Naive thymus-derived CD8-positive, alpha-beta T cell (primary cell): ENCODE measurements at places on chromosomes 1 and 21.

DNA sequence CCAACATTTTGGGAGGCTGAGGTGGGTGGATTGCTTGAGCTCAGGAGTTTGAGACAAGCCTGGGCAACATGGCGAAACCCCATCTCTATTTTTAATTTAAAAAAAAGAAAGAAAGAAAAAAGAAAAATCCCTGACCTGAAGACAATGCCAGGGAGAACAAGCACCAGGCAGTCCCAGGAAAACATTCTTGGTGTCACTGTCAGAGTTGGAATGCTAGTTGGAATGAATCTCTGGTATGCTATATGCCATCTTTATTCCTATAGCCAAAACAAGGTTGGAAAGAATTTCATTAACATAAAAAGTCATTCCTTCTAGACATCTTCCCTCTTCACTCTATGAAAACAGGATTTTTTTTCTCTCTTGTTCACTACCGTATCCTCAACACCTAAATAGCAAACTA lies 2.8 kb downstream of the DNAJC8 start:
- DNase-seq: no peak

GRCh38 chr1:246320286-246320685 lies 186.8 kb downstream of the SMYD3 start:
- no peak for DNase-seq

GRCh38 chr1:223759273-223759672 lies 46.9 kb downstream of the CAPN2 start:
- no peak for DNase-seq

DNA sequence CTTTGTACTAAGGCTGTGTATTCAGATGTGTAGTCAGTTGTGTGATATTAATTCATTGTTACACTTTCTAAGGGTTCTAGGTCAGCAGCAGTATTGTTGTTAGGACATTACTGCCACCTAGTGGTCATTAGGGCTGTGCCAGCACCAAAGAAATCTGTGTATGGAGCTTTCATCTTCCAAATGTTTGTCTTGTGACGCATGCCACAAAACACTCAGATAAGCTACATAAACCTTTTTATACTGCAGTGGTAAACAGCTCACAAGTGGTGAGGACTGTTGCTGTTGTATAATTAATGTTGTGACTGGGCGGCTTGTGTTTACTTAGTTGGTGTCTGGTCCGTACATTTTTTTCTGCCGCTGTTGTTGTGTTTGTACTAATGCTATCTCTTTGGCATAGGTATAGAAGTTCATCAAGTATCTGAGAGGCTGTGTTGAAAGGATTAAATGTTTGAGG lies 51.7 kb downstream of the S1PR1 start:
- peak; percentile 54 for DNase-seq

DNA sequence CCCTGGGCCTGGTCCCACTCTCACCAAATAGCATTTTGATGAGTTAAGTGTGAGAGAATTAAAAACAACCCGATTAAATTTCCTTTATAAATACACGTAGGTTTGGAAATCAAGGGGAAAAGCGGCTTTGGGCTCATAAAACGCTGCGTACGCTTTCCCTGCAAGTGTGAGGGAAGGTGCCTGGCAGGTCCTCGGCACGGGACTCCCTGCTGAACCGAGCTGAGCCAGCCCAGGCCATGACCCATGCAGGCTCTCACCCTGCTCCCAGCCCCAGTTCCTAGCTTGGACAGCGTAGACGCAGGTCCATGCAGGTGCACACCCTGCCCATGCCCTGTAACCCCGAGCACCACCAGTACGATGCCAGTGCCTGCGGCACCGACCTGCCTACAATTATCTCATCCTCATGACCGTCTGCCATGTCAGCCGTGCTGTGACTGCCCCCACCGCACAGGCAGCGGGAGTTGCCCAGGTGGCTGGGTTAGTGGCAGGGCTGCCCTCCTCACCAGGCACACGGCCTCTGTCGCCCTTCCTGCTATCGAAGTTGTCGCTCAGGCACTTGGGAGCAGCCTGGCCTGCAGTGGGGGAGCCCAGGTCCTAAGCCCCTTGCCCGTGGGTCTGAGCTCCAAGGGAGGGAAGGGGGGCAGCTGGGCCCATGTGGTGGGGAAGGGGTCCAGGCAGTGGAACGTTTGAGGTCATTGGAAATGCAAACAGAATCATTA lies 41.0 kb upstream of the ACTRT2 start:
- DNase-seq: peak; percentile 7

DNA sequence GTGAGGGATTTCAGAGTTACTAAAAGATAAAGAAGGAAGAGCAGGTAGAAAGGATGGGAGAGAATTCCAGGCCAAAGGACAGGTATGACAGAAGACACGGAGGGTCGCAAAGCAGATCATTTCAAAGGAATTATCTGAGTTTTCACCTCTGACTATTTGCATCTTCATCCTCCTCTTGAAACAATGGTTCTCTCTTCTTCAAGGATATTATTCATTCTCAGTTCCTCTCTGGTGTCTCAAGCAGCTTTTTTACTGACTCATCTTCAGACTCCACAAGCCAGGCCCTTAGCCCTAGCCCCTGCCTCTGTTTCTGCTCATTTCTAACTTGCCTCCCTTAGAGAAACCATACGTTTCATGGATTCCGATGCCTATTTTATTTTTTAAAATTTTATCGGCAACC lies 15.0 kb downstream of the DDX59 start:
- no peak for DNase-seq

DNA sequence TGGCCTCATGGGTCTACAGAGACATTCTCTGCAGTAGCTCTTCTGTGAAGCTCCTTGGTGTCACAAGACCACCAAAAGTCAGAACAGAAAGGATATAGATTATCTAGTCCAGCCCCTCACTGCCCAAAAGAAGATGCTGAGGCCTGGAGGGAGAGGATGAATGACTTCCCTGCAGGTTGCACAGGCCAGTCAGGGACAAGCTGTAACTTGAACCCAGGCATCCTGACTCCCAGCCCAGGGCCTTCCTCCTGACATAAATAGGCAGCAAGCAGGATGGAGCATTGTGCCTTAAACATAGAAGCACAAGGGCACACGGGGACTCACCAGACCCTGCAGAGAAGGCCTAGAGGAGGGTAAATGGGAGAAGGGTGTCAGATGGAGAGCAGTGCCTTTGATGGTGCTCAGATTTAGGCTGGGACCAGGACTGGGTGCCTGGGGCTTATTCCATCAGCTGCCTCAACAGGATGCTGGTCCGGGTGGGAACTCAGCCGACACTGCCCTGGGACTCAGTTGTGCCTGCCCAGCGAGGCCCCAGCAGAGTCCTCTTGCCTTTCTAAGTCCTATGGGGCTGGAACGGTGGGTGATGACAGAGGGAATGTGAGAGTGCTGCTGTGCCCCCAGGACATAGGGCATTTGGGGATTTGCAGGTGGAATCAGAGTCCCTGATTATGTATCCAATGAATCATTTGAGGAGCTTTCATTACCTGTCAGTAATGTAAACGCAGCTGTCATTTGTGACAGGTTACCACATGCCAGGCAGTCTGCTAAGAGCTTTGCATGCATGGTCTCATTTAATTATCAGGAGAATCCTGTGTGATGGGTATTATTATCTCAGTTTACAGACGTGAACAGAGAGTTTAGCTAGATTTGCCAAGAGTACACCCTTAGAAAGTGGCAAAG lies 13.2 kb downstream of the S100A7A start:
- no peak for DNase-seq

GRCh38 chr1:238458899-238459298 lies 568.2 kb upstream of the ZP4 start:
- DNase-seq: no peak

DNA sequence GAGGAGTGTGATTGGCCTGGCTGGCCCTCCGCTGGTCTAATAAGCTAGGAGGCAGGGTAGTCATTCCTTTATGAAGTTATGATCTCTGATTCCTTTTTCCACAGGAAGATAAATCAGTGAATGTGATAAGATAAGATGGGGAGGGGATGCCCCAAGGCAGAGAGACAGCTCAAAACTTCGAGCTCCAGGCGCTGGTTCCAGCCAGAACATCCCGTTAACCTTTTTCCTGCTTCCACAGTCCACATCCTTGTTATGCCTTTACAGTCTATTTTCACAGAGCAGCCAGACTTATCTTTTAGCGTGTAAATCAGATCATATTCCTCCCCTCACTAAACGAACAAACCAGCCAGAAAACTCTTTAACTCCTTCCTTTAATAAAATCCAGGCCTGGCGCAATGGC lies 38.5 kb upstream of the BMP8B start:
- no peak for DNase-seq

GRCh38 chr1:87052961-87053360 lies 138.5 kb downstream of the HS2ST1 start:
- no peak for DNase-seq

DNA sequence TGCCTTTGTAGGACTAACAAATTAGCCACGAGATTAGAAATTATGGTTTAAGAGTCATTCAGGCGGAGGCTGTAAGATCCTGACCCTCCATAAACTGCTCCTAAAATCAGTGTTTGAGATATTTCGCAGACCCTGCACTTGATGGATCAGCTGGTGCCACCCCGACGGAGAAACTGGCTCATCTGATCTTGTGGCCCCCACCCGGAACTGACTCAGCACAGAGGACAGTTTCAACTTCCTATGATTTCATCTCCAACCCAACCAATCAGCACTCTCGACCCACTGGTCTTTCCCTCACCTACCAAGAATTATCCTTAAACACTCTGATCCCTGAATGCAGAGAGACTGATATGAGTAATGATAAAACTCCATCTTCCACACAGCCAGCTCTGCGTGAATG lies 3.7 kb upstream of the JAM2 start:
- DNase-seq: no peak

- no peak for DNase-seq
Measured at GRCh38 chr1:200228081-200228480, 181.8 kb downstream of the ZNF281 start.

GRCh38 chr1:203210988-203211387 lies 18.5 kb downstream of the CHIT1 start:
- no peak for DNase-seq

DNA sequence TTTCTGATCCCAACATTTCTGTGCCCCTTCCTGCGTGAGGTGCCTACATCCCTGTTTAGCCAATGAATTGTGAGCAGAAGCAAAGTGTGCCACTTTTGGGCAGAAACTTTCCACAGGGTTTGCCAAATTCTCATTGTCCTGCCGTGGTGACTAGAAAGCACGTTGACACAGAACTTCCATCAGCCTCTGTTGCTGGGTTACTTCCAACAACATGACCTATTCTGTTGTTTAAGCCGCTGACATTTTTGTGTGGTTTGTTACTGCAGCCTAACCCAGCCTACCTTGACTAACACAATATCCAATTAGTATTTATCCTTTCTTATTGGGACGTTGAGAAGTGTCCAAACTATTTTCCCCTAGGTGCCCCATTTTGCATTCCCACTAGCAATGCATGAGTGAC lies 136.8 kb downstream of the URB2 start:
- DNase-seq: no peak

- no peak for DNase-seq
Measured at GRCh38 chr21:39094847-39095579, 88.2 kb downstream of the PSMG1 start.

DNA sequence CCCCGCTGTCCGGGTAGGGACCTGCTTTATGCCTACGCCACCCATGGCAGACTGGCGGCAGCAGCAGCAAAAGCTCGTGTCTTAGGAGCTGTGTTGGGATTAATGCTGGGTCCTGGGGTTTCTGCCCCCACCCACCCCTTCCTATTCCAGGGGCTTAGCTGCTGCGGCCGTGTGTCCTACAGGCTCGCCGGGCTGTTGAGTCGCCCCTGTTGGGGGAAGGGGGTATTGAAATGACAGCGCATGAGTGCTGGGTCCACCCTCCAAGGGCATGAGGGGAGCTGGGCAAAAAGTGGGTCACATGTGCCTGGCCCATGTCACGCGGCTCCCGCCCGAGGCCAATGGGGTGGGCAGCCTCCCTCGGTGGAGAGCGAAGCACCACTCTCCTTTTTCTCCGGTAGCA lies 118.3 kb upstream of the COL6A1 start:
- DNase-seq: no peak

DNA sequence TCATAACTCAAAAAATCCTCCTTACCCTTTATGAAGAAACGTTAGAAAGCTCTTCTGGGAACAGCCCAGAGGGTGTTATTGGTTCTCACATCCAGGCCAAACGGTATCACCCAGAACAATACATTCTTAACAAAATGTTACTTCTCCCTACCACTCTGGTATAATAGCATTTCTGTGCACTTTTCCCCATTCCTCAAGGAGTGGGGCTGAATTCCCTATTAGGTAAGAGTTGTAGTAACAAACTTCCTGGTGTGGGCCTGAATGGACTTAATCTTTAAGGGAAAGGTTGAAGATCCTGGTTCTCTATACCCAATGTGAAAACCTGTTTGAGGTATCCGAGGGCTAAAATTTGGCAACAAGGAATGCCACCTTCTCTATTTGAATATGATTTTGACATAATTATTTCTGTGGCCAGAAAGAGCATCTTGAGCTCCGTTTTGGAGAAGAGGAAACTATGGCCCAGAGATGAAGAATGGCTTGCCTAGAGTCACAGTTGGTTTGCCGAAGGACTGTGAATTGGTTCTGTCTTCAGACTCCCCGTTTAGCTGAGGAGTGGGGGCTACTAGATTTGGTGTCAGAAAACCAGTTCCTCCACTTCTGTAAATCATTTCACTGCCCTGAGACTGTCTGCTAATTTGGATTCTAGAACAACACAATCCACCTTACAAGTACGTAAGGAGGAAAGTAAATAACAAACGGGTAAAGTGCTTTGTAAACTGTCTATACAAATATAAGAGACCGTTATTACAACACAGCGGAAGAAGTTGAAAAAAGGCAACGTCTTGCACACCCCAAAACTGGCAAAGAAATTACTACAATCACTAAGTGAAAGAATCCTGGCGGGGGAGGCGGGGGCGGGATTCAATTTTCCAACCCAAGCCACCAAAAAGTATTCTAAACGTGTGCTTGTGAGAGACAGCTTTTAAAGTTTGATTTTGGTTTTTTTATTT lies 2.3 kb downstream of the ANP32E start:
- peak; percentile 22 for DNase-seq

DNA sequence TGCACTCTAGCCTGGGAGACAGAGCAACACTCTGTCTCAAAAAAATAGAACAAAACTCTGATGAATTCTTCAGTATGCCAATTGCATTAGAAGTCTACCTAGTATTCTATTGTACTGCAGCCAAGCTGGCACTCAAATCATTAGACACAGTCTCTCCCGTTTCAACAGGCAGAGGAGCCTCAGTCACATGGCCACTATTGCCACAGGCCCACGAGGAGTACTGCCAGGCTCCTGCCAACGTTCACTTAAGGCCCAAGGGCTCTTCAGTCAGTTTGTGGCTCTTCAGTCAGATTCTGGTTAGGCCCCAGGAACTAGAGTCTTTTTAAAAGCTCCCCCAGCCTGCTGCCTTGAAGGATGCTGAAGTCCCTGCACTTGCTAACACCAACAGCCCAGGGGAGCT lies 73.4 kb downstream of the SH3BGR start:
- no peak for DNase-seq

DNA sequence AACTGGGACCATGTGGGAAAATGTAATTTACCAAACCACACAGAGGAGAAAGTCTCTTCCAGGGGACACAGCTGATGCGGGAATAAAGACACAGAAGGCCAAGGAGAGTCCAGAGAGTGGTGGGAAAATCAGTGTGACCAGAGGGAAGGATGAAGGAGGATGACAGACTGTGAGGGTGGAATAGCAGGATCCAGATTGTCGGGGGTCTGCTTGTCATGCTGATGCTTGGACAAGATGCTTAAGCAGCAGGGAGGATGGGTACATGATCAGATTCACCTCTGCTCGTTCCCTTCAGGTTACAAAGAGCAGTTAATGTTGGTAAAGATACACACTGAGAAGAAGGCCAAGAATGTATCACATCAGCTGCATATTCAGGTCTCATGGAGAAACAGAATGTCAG lies 117.1 kb upstream of the ZNF644 start:
- no peak for DNase-seq

GRCh38 chr1:23358310-23358875 lies 11.2 kb downstream of the ZNF436 start:
- DNase-seq: no peak

GRCh38 chr1:245558069-245558468 lies 403.3 kb downstream of the KIF26B start:
- no peak for DNase-seq
